ENCODE measurements at places on chromosomes 7 and 10. TPM values are rescaled to one million over a fixed set of nuclear protein-coding genes. Genes with fewer than 3 reads are reported as not detected.
A peak's percentile ranks its signal among the peaks of the same experiment; 100 is the strongest.

GRCh38 chr10:61892961-61893360, 8.5 kb upstream of the ARID5B start:
- DNase-seq: no peak

GRCh38 chr7:50389961-50390360, 60.2 kb downstream of the FIGNL1 start:
- DNase-seq: no peak

- DNase-seq: no peak
These were observed 55.7 kb downstream of the IKZF1 start for GRCh38 chr7:50359995-50360925.

- peak; percentile 2 for DNase-seq
These were observed 110.7 kb downstream of the RNF32 start for GRCh38 chr7:156751319-156751718.

DNA sequence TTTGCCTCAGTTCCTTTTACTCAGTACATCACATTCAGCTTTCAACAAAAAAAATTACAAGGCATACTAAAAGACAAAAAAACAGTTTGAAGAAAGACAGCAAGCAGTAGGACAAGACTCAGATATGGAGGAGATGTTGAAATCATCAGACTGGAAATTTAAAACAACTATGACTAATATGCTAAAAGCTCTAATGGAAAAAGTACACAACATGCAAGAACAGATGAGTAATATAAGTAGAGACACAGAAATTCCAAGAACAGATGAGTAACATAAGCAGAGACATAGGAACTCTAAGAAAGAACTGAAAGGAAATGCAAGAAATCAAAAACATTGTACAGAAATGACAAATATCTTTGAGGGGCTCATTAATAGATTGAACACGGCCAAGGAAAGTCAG, 402.6 kb downstream of the NEBL start:
- DNase-seq: no peak

DNA sequence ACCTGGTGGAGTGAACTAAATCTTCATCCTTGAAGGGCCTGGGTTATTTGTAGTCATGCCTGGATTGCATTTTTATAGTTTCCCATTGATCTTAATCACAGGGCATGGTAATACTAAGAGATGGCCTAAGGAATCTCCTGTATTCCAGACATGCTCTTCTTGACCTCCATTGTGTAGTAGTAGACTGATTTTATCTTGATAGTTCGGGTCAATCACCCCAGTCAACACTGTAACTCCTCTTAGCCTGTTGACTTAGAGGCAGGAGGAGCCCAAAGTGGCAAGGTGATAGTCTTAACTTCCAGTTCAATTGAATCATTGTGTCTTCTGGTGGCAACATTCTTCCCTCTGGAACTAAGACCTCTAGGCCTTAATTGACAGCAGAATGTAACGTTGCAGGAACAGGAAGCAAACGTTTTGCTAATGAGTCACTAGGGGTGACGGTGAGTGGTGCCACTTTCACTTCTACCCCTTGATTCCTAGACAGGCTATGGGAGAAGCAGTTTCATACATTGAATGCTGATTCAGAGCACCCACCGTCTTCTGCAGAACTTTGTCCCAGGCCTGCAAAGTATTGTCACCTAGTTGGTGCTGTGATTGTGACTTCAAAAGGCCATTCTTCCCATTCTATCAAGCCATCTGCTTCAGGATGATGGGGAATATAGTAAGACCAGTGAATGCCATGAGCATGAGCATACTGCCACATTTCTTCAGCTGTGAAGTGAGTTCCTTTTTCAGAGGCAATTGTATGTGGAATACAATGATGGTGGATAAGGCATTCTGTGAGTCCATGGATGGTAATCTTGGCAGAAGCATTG, 24.0 kb upstream of the PAPSS2 start:
- no peak for DNase-seq

- DNase-seq: no peak
These were observed 46.7 kb downstream of the ADCYAP1R1 start for GRCh38 chr7:31098642-31099360.

DNA sequence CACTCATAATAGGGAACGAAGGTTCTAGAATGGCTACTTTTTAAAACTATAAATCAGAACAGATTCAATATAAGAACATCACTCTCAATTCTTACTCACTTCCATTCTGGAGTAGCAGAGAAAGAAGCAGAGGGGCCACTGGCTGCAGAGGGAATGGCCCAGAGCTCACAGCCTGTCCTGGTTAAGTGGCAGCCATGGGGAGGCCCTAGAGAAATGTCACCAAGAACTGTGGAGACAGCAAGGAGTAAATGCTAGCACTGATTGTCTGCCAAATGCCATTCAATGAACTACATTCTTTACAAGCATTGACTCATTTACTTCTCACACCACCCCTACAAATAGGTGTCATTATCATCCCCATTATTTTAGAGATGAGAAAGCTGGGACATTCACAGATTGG, 74.6 kb upstream of the KCNMA1 start:
- DNase-seq: no peak

GRCh38 chr10:75238182-75239095, 2.7 kb upstream of the COMTD1 start:
- peak; percentile 47 for DNase-seq

DNA sequence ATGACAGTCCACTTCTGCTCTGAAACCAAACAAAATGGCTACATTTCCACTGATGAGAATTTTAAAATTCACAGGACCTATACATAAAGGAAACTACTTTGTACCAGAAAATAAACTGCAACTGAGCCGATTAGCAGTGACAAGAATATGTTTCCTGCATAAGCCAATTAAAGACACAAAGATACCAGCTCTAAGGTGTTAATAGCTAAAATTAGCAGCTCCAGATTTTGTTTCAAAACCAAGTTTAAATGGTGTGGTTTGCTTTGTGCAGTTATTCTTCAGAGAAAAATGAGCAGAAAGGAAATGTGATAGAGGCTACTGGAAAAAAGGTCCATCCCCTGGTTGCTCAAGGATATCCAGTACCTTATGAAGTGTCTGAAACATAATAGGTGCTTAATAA, 123.2 kb downstream of the ANK3 start:
- DNase-seq: no peak

DNA sequence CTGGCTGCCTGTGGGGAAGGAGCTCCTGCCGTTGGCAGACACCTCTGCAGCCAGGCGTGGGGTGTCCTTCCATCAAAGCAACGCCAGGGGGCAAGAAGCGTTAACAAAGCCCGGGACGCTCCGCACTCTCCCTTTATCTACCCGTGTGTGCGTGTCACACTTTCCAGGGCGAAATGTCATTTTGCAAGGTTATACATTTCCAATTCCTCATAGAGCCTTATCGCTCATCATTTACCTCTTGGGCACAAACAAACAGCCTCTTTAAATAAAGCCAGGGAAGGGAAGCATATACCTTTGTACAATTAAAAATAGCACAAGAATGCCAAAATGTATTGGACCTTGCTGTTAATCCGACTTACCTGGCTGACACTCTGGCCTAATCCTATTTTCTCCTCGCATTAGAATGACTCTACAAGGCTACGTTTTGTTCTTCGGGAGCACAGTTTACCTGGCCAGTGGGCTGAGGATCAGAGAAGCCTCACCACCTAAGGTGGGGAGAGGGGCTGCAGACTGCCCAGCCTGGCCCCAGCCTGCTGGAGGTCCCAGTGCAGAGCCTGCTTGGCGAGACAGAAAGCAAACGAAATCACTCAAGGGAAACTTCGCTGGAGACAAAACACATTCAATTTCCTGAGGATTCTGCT, 77.6 kb upstream of the EN2 start:
- DNase-seq: peak; percentile 72

CCDC7 gene
- 6.8 TPM for polyA plus RNA-seq
